ENCODE measurements at places on chromosomes 1 and 21.
A peak's percentile ranks its signal among the peaks of the same experiment; 100 is the strongest.

DNA sequence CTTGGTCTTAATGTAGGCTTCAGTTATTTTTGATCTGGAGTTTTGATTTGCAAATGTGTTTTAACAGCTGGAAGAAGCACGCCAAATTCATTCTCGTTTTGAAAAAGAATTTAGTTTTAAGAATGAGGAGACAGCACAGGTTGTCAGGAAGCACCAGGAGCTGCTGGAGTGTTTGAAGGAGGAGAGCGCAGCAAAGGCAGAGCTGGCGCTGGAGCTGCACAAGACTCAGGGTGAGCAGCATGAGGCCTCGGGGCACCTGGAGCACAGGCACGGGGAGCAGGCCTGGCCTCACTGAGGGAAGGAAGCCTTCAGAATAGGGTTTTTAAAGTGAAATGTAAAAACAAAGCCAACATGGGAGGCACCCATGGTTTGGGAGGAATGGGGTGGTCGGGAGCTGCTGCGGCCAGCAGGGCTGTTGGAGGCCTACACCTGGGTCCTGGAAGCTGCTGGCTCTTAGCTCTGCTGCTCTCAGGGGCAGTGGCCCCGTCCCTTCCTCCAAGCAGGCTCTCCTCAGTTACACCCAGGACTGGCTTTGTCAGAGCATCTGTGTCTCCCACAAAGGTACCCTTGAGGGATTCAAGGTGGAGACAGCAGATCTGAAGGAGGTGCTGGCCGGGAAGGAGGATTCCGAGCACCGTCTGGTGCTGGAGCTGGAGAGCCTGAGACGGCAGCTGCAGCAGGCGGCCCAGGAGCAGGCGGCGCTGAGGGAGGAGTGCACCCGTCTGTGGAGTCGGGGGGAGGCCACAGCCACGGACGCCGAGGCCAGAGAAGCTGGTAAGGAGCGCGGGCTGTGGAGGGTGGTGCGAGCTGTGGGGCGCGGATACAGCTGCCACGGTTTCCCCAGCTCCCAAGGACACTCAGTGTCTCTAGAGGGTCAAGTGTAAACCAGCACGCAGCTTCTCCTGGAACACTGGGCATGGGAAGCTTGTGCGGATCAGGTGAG is 66.9 kb downstream of the PCNT start:
- no peak for DNase-seq

- DNase-seq: no peak
Measured at GRCh38 chr1:113103048-113103447, 30.1 kb downstream of the LRIG2 start.

- DNase-seq: no peak
Measured at GRCh38 chr1:76260279-76260678, 185.7 kb downstream of the ST6GALNAC3 start.

DNA sequence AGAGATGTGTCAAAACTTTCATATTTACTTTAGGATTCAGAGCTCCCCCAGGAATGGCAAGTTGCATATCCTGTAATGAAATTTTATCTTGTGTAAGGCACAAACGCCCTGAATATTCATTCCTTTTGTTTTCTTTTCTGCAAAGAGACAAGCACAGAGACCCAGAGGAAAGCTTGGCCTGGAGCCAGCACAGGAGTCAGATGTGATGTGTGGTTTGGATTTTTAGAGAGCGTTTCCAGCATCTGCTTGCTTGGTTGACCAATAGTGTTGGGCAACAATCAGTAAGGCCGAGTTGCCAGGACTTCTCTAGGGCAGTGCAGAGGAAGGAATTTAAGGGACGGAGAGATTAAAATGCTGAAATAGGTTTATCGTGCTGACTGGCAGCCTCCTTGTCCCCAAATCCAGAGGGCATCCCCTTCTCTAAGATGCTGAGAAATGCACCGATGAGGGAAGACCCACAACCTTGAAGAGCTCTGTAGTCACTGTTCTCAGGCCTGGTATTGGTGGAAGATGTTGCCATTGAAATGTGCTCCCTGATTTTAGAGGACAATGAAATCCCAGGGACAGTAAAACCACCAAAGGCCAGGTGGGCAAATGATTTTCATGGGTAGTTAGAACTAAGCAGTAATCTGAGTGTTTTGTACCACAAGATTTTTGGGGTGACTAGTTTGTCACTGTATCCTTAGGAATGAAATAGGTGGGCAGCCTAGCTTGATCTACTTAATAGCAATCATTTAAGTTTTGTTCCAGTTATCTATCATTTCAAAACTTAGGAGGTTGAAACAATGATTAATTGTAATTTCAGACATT is 37.9 kb upstream of the RHOU start:
- DNase-seq: no peak

DNA sequence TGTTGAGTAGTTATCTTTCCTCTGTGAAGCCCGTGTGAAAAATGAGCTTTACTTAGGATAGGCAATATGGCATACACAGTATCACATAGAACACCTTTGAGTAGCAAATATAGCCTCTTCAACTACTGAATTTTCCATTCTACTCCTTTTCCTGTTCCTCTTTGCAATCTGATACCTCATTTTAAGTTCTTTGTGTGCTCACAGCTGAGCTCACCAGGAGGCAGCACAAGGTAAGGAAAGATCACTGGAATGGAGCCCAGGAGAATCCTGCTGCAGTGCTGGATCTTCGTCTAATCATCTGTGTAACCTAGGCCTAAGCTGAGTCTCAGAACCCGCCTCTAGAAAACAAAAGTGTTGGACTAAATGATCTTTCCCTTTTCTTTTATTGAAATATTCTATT is 171.0 kb downstream of the LRRC40 start:
- DNase-seq: no peak

- no peak for DNase-seq
Measured at GRCh38 chr1:11640944-11641343, 13.3 kb downstream of the FBXO2 start.

GRCh38 chr1:202658769-202659168 is 51.5 kb downstream of the SYT2 start:
- no peak for DNase-seq

DNA sequence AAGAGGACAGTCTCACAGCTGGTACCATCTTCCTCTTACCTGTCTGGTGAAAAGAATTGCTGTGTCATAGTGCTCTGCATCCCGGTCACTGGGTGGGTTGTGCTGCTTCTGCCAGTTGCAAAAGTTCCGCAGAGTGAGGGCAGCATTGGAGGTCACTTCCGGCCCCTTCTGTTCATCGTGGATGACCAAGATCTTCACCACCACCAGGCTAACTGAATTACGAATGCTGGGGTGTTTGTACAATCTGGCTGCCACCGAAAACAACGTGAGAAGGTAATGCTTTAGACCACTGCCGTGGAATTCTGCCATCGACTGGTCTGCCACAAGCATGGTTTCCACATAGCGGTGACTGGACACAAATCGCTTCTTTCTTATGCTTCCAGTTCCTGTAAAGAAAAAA is 2.9 kb downstream of the ADAMTS1 start:
- DNase-seq: no peak

GRCh38 chr1:9473032-9473807 is 66.0 kb upstream of the SLC25A33 start:
- no peak for DNase-seq

DNA sequence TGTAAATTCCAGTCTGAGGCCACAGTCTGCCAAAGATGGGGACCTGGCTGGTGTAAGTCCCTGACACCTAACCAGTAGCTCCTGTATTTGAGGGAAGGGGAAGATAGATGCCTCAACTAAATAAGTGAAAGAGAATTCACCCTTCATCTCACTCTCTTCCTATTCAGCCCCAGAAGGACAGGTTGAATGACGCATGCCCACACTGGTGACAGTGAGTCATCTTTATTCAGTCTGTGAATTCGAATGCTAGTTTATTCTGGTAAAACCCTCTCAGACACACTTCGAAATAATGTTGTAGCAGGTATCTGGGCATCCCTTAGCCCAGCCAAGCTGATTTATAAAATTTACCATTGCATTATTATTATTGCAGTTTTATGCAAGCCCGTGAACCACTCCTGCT is 617.0 kb upstream of the PRMT6 start:
- DNase-seq: no peak

GRCh38 chr1:169261884-169262283 is 105.7 kb downstream of the NME7 start:
- DNase-seq: no peak

- no peak for DNase-seq
Measured at GRCh38 chr21:24785033-24785432, 822.2 kb downstream of the MRPL39 start.

DNA sequence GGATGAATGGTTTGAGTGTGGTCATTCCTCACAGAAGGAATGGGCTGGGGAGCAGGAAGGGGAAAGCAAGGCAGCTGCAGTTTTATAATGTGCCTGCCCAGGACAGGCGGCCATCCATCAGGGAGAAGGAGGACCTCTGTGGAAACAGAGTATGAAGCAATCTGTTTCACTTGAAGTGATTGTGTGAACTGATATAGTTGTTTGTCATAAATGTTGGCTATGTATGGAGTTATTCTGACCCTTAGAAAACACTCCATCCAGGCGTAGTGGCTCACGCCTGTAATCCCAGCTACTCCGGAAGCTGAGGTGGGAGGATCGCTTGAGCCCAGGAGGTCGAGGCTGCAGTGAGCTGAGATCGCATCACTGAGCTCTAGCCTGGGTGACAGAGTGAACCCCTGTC is 46.5 kb downstream of the NENF start:
- DNase-seq: no peak

GRCh38 chr21:43717967-43718871 is 710 bp upstream of the PDXK start:
- DNase-seq: no peak

DNA sequence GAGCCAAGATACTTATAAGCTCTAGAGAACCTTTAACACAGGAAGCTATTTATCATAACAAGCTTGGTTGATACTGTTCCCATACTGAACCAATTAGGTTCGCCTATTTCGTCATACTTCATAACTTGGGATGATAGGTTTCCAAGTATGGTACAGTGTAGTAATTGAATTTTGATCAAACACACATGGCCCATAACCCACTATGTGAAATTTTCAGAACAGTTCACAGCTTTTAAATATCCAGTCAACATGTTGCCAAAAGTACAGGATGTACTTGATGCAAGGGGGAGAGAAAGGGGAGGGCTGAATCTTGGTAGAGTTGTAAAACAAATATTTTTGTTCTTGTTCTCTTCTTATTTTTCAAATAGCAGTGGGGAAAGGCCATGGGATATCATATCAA is 86.6 kb downstream of the TM2D1 start:
- no peak for DNase-seq

DNA sequence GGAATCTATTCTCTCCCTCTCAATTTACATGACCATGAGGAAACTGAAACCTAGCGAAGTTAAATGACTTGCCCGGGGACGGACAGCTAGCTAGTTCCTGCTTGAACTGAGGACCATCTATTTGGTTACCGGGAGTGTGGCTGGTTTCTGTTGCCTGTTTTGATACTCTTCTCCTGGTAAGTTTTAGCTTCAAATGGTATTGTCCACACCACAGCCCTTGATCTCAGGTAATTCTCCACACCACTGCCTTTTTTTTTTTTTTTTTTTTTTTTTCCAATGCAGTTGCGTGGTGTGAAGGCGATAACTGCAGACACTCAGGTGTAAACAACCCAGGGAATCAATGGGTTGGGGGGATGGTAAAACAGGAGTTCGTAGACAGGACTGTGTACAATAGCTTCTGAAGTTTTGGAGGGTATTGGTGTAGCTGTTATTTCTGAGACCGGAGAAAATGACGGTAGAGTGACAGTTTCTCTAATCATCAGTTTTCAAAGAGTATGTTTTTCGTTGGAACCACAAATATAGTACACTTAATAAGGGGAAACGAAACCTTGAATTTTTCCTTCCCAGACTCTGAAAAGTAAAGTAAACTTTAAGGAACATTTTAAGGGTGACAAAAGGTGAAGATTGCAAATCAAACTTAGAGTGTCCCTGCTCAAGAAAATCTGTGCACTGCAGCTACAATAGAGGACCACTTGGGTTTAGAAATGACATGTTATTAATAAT is 125.3 kb upstream of the CACYBP start:
- DNase-seq: no peak

DNA sequence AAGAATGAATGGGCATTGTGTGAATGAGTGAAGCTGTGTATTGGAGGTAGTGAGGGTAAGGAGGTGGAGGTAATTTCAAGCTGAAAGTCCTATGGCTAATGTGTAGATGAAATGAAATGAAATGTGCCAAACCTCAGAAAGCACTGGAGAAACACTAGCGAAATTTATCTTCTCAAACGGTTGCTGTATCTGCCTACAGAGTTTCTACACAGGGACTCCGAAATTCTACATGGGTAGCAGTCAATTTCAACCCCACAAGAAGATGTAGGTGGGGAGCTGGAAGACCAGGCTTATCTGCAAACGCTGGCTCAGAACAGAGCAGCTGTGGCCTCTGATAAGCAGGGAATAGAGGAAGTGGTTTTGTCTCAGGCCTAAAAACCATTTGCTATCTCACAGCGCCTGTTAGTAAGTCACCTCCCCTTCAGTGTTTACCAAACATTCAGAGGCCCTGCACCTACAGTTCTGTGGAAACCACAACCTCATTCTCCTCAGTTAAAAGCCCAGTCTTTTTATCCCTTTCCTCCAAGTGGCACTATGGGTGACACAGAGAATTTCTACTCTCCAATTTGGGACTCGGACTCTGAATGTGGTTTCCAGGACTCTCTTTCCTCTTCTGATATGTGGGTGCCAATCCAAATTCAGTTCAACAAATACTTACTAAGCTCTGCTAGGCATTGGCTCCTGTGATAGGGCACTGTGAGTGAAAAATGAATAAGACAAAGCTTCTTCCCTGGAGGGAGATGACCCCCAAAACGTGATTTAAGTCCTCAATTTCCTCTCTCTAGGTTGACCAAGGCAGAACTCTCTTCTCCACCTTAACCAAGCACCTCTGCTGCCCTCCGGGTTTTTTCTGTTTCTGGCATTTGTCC is 17.2 kb upstream of the SLAMF6 start:
- no peak for DNase-seq

DNA sequence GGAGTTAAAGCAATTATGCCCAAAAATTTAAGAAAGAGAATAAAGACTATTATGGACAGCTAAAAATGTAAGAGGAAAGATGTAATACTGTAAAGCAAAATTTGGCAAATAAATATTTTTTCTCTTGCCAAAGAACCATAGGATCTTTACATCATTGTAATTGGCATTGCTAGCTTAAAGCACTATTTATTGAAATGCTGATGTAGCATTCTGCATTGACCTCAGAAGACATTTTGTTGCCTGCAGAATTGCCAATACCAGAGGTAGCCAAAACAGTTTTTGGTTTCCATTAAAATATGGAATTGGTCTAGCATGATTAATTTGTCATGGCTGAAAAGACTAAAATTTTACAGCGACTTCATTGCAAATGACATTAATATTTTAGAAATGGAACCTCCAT is 191.5 kb upstream of the CHODL start:
- no peak for DNase-seq

- DNase-seq: no peak
Measured at GRCh38 chr1:177511036-177511435, 340.3 kb downstream of the BRINP2 start.

- DNase-seq: peak; percentile 83
Measured at GRCh38 chr1:116504308-116505156, 66.3 kb downstream of the CD58 start.

DNA sequence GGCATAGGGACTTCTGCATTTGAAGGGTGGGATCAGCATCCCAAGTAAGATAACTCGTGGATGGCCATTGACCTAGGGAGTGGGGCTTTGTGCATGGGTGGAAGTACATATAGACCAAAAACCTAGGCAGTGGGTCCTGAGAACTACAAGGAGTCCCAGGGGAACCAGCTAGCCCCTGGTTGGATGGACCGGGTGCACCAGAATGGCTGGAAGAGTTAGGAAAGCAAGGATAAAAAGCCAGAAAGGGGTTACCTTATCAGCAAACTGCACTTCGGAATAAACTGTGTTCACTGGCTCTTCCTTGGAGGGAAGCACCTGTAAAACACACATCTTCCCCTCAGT is 26.6 kb upstream of the SLAMF6 start:
- DNase-seq: no peak

- DNase-seq: peak; percentile 65
Measured at GRCh38 chr21:43916691-43917514, 51.9 kb downstream of the AGPAT3 start.

All from upper lobe of right lung (tissue), 1 donor.